ENCODE measurements at places on chromosomes 11 and 22.

DNA sequence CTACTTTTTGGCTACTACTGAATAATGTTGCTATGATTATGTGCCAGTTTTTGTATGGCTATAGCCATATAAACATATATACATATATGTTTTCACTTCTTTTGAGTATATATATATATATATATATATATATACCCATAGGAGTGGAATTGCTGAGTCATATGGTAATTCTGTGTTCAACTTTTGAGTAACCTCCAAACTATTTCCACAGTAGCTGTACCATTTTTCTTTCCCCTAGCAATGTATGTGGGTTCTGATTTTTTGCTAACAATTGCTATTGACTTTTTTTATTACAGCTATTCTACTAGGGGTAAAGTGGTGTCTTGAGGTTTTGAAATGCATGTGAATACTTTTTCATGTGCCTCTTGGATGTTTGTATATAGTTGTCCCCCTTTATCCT, 30.4 kb downstream of the CBL start:
- peak; percentile 35 for DNase-seq

- DNase-seq: no peak
Measured at GRCh38 chr11:9893474-9893873, 229.6 kb downstream of the SWAP70 start.

DNA sequence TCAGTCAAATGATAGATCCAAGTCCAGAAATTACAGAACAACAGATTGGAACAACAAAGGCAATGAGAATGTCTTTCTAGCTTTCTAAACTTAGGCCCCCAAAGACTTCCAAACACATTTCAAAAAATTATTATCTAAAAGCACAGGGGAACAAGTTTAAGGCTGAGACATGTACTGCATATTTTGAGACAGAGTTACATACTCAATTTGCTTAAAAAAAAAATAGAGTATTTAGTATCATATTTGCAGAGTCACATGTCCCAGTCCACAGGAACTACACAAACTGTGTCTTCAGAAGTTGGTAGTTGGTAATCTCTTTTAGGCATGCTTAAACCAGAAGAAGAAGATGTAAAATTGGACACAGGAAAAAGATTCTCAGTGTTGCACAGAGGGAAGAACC, 127.2 kb downstream of the MAML2 start:
- DNase-seq: no peak

- no peak for DNase-seq
Measured at GRCh38 chr22:17115945-17116565, 5.1 kb downstream of the TMEM121B start.

GRCh38 chr11:112835591-112836255, 125.5 kb upstream of the NCAM1 start:
- no peak for DNase-seq

DNA sequence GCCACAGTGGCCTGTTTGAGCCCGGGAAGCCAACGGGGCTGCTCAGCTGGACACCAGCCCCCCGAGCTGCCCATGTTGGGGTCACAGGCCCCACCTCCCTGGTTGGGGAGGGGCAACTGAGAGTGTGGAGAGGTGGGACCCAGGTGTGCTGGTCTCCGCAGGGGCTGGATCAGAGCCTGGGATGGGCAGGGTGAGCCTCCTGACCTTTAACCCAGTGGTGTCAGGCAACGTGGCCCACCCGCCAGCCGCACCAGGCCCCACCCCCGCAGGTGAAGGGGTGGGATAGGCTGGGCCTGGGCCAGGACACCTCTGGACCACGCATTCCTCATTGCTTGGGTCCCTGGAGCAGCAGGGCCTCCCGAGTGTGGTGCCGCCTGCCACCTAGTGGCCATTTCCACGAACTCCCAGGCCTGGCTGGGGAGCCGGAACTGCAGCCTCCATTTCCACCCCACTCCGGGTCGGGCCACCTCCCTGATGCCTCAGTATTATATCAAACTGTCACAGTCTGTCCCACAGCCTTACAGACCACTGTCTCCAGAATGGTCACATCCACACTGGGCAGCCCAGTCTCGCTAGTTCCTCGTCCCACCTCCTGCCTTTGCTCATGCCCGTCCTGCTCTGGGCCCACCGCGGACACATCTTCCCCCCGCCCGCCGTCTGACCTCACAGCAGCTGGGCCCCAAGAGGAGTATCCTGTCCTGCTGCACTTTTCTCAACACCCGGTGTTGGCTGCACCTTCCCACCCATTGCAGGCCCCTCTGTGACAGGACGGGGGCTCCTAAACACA, 13.3 kb upstream of the PPP6R3 start:
- peak; percentile 74 for DNase-seq

GRCh38 chr11:35190804-35191348, 51.9 kb downstream of the CD44 start:
- no peak for DNase-seq

DNA sequence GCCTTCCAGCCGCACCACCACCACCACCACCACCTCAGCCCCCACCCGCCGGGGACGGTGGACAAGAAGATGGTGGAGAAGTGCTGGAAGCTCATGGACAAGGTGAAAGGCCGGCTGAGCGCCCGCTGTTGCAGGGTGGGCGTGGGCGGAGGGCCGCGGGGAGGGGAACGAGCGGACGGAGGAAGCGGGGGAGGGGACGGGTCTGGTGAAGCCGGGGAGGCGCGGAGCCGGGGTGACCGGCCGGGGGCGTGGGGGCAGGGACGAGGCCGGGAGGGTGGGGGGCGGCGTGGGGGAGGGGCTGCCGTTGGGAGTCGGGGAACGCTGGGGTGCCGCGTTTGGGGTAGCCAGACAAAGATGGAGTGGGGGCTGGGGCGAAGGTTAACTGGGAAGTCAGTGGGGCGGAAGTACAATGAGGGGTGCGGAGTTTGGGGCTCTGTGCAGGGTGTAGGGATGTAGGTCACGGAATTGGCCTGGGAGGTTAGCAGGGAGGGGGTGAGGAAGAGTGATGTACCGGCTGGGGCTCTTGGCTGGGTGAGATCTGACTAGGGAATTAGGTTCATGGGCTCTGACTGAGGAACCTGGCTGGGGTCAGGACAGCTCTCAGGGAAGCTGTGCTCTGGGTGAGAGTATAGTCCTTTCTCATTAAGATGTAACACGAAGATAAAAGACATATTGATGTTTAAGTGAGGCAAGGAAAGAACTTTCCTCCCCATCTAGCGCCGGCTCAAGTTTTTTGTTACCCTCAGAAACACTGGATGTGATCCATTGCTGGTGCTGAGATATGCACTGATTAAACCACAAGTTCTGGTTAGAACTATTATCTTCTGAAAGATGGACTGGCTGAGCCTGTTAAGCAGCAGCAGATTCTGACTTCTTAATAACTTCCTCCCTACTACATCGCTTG, 624 bp downstream of the CBL start:
- DNase-seq: peak; percentile 16

GRCh38 chr11:119706887-119707286, 22.1 kb downstream of the NECTIN1 start:
- DNase-seq: no peak

DNA sequence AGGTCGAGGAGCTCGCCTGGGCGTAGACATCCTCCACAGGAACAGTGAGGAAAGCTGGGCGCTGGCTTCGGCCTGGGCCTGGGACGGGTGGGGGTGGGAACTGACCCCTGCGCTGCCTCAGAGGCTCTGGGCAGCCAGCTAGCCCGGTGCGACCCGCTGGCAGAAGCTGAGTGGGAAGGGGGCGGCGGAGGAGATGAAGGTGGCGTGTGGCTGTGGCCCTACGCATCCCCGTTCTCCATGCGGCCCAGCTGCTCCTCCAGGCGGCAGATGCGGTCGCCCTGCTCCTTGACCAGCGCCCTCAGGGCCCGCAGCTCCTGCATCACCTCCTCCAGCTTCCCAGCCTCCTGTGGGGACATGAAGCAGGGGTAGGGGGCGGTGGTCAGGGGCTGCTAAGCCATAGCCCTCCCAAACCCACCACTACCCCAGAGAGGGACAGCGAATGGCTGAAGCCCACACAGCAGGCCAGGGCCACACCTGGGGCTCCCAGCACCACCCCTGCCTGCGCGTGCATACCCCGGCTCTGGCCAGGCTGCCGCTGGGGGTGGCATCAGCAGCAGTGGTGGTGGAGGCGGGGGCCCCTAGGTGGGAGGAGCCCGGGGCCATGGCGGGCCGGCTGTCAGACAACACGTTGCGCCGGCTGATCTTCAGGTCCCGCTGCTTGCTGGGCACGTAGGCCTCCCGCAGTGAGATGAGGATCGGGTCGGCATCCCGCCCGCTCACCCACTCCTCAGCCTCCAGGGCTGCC, 848 bp upstream of the PTPRCAP start:
- DNase-seq: no peak

DNA sequence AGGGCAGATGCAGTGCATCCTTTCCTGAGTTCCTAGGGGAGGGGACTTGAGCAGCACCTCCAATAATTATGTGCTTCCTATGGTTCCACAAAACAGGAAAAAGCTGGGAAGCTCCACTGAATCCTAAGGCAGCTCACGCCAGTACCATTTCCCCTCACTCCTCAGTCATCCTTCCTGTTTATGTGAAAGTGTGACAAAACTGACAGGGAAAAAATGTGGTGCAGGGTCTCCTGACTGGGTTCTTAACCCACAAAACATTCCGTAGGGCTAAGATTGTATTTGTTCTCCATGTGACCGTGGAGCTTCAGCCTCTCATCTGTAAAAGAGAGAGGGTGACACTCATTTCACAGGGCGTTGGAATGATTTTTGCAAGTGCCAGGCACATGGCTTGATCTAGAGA, 12.2 kb upstream of the LYVE1 start:
- no peak for DNase-seq

- no peak for DNase-seq
Measured at GRCh38 chr11:200224-201003, 6.8 kb downstream of the BET1L start.

GRCh38 chr11:37504921-37505320, 906.9 kb upstream of the RAG2 start:
- peak; percentile 73 for DNase-seq

GRCh38 chr22:44116331-44116730, 64.4 kb upstream of the PARVG start:
- DNase-seq: no peak

DNA sequence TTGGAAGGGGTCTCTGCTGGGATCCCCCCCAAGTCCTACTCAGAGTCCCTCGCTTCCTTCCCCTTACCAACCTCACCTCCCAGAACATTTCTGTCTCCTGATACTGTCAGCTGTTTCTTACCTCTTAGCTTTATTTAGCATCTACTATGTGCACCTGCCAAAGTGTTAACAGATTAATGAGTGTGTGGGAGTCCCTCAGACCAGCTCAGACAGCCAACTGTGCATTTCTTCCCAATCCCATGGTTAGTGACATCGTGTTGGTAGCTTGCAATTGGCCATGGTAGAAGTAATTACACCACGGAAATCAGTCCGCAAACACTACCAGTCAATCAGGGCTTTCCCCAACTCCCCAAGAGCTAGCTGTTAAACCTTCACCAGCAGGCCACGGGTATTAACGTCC, 150.6 kb downstream of the DSCAML1 start:
- no peak for DNase-seq

GRCh38 chr22:48715511-48715910, 1112.2 kb downstream of the BRD1 start:
- DNase-seq: no peak

DNA sequence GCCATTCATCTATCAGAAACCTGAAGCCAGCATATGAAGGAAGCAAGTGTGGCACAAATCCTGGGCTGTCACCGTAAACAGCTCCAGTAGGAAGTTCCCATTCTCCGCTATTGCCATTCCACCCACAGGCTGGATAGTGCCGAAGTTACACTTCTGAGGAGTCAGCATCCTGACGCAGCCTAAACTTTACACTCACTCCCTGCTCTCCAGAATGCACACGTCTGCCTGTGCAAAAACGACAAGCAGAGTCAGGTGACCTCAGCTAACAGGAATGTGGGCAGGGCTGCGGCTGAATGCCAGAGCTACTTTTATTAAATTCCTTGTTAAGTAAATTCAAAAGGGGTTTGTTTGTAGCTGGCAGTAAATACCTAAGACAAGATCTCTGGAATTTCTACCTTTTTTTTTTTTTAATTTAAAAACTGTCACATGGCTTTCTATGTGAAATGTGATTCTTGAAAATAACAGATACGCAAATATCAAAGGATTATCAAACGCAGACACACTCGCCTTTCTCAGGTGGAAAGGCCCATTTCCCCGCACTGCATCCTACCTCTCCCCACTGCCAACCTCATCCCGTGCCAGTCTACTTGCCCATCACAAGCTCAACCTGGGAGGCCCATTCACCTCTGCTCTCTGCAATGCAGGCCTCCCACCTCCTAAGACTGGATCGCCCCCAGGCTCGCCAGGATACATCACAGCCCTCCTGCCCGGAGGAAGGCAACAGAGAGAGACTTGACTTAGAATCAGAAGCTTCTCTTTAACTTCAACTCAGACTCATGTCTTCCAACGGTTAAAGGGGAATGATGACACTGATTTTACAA, 33.5 kb downstream of the NFRKB start:
- peak; percentile 94 for DNase-seq

GRCh38 chr11:131463649-131464425, 93.4 kb downstream of the NTM start:
- no peak for DNase-seq

- DNase-seq: no peak
Measured at GRCh38 chr11:111120161-111120560, 125.4 kb upstream of the POU2AF2 start.

DNA sequence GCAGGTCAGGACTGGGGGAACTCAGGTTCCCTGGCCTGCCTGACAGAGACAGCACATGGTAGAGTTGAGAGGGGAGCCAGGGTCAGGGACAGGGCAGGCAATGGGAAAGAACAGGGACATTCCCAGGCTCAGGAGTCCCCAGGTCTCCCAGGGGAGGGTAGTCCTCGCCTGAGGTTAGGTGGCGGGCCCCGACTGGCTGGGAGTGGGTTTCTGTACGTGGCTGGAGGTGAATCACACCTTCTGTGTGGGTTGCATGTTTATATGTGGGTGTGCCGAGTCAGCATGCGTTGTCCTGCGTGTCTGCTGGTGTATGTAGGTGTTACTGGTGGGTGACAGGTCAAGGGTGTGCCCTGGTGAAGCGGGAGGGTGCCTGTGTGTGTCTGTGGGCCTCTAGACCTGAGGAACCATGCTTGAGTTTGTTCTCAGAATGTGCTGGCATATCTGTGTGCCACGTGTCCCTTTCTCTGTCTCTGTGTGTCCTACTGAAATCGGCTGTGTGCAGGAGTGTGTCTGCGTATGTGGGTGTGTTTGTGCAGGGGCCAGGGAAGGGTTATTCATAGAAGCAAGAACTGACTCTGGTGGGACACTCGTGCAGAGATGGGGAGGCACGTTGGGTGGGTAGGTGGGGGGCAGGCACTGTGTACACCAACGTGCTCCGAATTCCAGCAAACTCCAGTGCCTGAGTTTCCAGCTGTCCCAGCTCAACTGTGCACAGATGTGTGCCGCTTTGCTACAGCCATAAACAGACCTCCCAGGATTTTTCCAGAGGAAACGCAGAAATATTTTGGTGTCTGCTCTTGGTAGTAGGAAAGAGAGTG, 23.8 kb upstream of the OAF start:
- no peak for DNase-seq

GRCh38 chr11:60370252-60370810, 8.0 kb upstream of the MS4A7 start:
- DNase-seq: no peak

Data from fibroblast of pulmonary artery (primary cell).